Stimulated activated CD4-positive, alpha-beta T cell treated with anti-CD3 and anti-CD28 coated beads, Interleukin-1b, Interleukin-23, amount 100 ng/mL, for 4 hours (primary cell): ENCODE measurements at places on chromosomes 6 and 20.

DNA sequence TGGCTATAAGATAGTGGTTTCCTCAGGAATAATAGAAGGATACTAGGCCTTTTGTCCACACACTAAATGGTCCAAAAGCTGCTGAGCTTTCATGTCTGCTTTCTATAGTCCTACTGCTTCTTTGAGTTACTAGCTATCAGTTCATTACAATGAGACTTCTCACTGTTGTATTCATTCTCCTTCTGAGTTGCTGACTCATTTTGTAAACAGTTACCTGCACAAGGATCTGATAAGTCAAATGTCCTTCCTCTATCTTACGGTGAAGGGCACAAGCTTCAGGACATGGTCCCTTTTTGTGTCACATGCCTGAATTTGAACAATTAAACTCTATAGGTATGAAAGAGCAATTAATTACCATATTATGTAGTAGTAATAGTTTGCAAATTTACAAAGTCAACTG, 90.5 kb downstream of the MAN1A1 start:
- DNase-seq = no peak

- DNase-seq = no peak
Measured at GRCh38 chr6:148926478-148926877, 179.6 kb downstream of the UST start.

DNA sequence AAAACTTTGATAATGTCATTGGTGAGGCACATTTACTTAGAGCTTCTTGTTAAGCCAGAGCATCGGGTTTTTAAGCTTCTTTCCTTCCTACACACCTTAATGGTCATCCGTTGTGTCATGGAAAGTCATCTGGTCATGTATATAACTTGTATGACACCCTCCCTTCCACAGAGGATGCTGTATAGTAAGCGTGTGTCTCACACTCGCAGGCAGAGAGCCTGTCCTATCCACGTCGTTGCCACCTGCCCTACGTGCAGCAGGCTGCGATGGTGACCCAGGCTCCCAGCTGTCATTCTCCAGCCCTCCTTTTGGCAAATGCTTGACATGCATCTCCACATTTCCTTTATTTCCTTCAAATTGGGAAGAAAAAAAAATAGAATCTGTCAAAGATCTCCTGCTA, 85.6 kb downstream of the MYB start:
- no peak for DNase-seq

- no peak for DNase-seq
Measured at GRCh38 chr6:39078695-39079094, 30.1 kb downstream of the GLP1R start.

- no peak for DNase-seq
Measured at GRCh38 chr6:22295145-22295544, 1.7 kb downstream of the PRL start.
